ENCODE measurements at places on chromosomes 4 and X.

GRCh38 chr4:107379054-107379869 lies 340.8 kb downstream of the PAPSS1 start:
- peak; percentile 67 for DNase-seq

GRCh38 chr4:82402196-82402775 lies 28.0 kb downstream of the HNRNPDL start:
- no peak for DNase-seq

GRCh38 chr4:124684301-124684700 lies 28.2 kb downstream of the ANKRD50 start:
- DNase-seq, result no peak

DNA sequence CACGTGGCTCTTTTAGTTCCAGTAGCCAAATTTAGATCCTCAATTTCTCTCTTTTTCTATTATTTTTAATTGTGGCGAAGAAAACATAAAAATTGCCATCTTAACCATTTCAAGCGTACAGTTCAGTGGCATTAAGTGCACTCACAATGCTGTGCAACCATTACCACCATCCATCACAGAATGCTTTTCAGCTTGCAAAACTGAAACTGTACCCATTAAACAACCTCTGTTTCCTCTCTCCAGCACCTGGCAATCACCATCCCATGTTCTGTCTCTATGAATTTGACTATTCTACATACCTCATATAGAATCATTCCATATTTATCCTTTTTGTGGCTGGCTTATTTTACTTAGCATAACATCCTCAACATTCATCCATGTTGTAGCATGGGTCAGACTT lies 74.9 kb downstream of the METTL14 start:
- DNase-seq, result no peak

DNA sequence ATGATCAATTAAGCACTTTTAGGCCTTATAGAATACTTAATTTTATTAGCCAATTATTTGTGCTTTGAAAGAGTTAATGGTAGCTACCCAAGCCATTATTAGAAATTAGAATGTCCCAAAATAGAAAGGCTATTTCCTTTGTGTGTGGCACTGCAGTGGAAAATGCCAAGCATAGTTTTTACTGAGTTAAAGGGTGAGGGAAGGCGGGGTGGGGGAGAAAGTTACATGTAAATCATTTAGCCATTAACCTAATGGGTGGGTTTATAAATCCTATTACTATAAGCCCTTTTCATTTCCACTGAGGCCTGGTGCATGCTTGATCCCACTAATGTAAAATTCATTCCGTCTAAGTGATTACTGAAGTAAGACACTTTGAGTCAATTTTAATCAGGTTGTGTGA lies 105.8 kb downstream of the POLA1 start:
- DNase-seq, result no peak

DNA sequence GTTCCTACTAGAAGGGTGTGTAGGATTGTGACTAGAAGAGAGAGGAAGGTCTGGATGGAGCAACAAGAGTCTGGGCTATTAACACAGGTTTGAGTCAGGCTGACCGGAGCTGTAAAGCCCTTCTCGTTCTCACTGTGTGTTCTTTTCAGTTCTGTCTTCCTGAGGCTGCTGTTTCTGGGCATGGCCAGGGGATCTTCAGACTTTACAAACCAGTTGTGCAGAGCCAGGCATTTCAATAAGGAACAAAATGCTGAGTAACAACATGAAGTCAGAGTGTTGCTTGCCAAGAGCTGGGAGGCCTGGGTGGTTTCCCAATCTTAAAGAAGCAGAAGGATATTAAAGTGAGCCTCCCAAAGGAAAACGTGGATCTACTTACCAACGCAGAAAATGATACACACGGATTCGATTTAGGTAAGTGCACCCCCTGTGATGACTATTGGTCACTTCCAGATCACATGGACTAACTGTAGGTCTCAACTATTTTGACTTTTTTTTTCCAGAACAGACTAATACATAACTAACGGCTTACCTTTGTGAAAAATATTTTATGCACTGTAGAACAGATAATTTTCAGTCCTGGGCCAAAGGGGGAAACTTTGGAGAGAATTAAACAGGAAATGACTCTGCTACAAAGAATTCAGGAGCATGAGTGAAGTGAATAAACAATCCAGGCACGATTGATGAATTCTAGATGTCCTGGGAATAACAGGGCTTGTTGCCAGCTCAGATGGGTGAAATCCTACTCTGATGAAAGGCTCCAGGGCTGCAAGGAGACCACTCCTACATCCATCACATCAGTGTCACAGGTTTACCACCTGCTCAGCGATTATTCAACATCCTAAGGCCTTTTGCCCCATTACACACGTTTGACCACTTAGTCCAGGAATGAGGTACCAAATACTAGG lies 94.5 kb downstream of the ANXA3 start:
- DNase-seq, result peak; percentile 97

DNA sequence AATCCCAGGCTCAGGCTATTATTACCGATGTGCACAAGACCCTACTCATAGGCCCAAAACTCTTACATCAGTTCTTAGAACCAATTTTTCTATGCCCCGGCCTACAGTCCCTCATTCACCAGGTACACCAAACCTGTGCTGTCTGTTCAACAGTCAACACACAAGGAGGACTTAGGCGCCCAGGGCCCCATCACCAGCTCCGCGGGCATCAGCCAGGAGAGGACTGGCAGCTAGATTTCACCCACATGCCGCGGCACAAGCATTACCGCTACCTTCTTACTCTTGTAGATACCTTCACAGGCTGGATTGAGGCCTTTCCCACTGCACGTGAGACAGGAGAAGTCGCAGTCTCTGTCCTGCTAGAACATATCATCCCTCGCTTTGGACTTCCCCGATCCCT lies 962.5 kb downstream of the RPA4 start:
- no peak for DNase-seq

DNA sequence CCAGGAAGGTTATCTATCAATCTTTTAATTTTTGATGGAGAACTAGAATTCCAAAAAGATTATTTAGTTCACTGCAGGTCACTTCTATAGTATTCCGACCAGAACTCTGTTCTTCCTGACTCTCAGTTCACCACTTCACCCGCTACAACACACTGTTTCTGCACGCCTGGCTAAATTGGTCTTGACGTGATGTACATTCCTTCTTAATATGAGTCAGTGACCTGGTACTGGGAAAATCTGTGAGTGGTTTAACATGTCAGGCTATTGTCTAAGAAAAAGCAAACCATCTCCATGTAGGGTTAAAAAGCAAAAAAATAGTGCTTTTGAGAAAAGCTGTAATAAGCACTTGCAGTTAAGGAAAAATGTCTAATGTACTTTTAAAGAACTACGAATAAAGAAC lies 120.4 kb downstream of the NDST3 start:
- DNase-seq, result peak; percentile 64

DNA sequence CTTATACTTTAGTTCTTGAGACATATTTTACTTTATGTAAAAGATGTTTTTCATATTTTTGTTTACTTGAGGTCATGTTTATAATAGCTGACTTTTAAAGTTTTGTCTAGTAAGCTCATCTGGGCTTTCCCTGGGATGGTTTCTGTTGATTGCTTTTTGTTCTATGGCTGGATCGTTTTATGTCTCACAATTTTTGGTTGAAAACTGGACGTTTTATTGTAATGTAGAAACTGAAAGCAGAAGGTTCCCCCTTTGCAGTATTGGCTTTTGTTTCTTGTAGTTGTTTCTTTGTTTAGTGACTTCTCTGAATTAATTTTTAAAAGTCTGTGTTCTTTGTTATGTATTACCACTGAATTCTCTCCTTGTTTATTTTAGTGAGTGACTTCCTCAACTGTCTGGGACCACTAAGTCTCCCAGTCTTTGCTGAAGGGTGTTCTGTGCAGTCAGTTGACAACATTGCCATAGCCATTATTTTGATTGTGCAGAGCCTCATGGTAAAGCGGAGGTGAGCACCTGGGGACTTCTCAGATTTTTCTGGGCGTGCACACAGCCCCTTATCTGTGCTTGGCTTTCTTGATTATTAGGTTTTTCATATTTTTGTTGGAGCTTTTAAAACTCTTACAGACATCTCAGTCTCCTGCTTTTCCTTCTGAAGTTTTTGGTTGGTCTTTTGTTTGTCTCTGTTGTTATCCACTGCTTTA lies 31.0 kb downstream of the KDM6A start:
- no peak for DNase-seq

DNA sequence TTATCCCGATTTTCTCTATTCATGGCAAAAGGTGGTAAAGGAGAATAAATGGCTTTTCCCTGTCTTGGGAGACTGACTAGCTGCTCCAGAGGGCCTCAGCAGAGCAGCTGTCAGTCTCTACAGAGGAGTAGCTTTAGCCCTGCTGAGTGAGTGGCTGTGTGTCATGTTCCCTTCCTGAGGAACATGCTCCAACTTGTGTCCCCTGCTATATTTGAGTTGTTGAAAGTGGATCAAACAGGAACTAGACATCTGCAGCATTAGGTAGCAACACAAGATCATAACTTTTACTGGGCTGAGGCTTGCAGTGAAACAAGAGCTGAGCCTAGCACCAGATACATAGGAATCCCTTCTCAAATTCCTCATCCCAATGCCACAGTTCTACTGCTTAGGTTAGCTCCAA lies 26.7 kb upstream of the PLAC1 start:
- DNase-seq, result no peak

DNA sequence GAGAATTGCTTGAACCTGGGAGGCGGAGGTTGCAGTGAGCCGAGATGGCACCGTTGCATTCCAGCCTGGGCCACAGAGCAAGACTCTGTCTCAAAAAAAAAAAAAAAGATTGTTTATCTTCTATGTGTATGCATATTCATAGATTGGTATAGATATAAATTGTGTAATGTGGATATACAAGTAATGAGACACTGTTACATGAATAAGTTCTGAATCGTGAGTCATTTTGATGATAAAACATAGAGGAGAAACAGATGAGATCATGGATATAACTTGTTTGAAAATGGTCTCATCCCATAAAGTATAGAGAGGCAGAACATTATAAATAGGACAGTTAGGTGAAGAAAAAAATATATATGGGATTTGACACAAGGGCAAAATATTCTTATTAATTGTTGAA lies 628.0 kb downstream of the IL1RAPL1 start:
- DNase-seq, result no peak

DNA sequence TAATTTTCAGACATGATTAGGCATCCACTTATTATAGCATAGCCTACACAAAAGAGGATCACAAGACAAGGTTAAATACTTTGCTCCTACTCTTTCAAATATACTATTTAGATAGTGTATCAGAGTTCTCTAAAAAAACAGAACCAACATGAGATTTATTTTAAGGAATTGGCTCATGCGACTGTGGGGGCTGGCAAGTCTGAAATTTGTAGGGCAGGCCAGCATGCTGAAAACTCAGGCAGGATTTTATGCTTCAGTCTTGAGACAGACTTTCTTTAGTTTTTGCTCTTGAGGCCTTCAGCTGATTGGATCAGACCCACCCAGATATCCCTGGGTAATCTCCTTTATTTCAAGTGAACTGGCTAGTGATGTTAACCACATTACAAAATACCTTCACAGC lies 169.5 kb downstream of the MAML3 start:
- no peak for DNase-seq

GRCh38 chr4:38322714-38323113 lies 341.3 kb upstream of the KLF3 start:
- peak; percentile 80 for DNase-seq

- DNase-seq, result no peak
Observed at GRCh38 chrX:3680459-3680858, 33.0 kb downstream of the PRKX start.

All from AG10803 (cell line).